ENCODE measurements at places on chromosomes 2 and 18.

GRCh38 chr18:37285825-37286224, 279.8 kb downstream of the CELF4 start:
- DNase-seq = no peak

DNA sequence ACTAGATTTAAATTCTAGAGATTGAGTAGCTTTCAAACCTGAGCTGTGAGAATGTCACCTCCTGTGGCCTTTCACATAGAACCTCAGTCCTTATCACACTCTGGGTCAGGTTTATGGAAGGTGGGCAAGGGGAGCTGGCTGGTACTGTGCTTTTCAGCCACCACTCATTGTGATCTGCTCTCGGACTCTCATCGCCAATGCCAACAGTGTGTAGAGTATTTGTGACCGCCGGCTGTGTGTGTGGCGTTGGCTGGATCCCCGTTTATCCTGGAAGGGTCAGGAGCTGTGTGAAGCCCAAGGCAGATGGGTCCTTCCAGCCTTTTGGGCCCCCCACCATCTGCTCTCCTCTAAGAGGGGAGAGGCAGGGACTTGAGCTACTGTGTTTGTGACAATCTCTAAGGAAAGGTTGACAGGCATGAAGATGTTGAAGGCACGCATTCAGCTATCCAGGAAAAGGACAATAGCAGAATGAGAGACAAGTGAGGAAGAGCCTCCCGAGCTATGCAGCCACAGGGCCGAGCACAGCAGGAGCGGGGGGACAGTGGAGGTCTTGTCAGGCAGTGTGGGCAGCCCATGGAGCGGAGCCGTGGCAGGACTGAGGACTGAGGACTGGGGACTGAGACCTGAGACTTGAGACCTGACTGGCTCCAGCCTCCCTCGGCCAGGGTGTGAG, 107.1 kb upstream of the TPO start:
- DNase-seq = no peak

GRCh38 chr2:178910005-178910404, 102.8 kb upstream of the TTN start:
- no peak for DNase-seq

GRCh38 chr2:24861500-24861899, 58.5 kb downstream of the ADCY3 start:
- DNase-seq = no peak

DNA sequence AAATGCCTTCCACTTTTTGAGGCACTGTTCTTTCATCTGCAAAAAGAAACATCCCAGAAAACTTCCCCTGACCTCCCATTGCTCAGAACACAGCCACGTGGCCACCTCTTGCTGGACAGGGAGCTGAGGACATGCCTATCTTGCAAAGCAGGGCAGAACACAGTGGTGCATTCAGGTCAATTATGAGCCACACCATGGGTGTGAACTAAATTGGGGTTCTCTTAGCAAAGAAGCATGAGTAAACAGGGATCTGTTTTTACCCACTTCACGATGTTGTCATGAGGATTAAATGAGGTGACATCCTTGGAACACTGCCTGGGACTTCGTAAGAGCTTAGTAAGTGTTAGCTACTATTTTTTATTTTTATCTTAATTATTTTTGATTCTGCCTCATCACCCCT, 25.1 kb downstream of the BMP10 start:
- DNase-seq = no peak

DNA sequence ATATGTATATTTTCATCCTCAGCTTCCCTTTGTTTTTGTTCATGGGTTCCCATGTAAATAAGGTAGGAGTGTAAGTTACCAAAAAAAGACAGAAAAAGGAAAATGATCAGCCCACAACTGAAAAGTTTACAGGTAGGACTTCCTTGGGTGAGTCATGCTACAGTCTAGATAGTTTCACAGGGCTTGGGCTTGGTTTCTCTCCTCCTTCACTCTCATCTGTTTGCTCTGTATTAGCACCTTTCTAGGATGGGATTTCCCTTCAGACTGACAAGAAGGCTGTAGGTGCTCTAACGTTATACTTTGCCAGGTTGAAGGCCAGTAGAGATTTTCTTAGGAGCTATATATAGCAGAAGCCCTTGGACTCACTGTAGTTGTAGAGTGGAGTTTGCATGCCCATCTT, 57.9 kb downstream of the FAM171B start:
- DNase-seq = no peak

- DNase-seq = no peak
These were observed 85.2 kb downstream of the MDH1 start for GRCh38 chr2:63673865-63674533.

DNA sequence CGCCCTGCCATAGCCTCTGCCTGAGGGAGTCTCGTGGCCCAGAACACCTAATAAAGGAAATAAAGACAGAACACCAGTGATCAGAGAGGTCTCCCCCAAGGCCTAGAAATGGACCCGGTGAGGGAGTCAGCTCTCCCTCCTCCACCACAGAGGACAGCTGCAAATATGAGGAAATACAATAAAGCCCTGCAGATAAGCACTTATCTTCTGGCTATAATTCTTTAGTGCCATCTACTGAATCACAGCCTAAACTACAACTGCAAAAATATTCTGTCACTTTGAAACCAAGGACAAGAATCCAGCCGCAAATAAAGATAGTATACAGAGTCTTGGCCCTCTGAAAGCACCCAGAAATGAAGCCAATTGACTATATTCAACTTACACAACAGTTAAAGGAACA, 42.4 kb upstream of the TACR1 start:
- DNase-seq = peak; percentile 10

- DNase-seq = no peak
These were observed 4.9 kb downstream of the KCNIP3 start for GRCh38 chr2:95301876-95302641.

DNA sequence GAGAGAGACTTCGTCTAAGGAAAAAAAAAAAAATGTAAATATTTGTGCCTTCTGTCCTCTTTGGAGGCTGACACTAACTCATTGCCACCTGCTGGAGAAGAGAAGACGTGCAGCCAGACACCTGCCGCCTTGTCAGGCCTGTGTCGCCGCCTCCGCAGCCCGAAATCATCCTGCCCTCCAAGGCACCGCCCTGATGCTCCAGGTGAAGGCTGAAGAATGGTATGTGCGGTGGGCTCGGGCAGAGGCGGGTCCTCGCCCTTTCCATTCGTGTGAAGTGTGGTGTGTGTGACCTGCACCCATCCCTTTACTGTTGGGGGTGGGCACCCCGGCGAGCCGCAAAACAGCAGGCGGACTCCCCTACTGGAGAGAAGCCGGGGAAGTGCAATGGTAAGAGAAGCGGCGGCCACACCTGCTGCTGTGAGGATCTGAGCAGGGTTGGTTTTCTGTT, 60.4 kb downstream of the FAM161A start:
- DNase-seq = peak; percentile 33

GRCh38 chr18:40046596-40046995, 1908.4 kb upstream of the PIK3C3 start:
- no peak for DNase-seq

GRCh38 chr2:170467568-170468422, 247.3 kb upstream of the SP5 start:
- peak; percentile 10 for DNase-seq

GRCh38 chr2:132873738-132874137, 203.7 kb upstream of the LYPD1 start:
- DNase-seq = no peak

GRCh38 chr2:23745726-23746105, 181.2 kb downstream of the ATAD2B start:
- DNase-seq = peak; percentile 76

DNA sequence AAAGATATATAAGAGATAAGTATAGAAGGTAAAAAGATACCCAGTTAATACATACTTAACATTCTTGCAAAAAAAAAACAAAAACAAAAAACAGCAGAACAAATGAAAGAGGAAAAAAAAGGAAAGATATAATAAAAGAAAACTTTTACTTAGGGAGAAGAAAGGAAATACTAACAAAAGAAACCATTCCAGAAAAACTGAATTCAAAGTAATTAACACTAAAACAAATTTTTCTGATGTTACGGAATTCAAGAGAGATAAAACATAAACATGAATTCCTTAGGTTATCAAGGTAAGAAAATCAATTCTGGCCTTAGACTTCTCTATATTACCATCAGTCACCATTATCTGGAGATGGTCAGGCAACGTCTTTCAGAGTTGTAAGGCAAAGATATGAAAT, 261.8 kb downstream of the ZEB2 start:
- DNase-seq = no peak

DNA sequence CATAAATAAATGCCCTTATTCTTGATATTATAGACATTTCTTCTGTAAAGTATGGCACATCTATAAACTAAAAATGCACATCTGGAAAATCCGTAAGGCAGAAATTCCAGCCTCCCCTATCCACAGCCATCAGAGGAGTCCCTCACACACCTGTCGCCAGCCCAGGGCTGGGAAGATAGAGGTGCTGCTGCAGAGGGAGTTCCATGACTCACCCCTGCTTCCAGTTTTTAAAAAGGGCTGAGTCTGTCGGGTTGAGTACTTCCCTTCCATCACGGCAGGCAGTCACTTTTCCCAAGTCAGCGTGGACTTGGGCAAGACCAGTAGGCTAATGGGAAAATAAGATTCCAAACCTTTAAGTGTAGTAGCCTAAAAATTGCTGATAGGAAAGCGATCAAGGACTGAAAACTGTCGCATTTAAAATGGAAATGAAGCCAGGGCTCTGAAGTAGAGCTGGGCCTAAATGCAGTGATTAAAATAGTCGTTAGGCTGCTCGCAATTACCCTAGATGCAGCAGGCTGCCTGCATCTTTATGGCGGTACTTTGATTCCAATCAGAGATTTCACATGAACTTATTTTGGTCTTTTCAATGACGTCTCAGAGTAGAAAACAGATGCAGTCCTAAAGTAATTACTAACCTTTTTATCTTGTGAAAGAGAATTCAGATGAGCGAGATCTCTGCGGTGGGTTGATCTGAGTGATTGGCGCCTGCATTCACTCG, 280.5 kb downstream of the AGAP1 start:
- DNase-seq = no peak

- DNase-seq = peak; percentile 50
These were observed 71.8 kb downstream of the RAPH1 start for GRCh38 chr2:203463266-203463678.

- DNase-seq = no peak
These were observed 28.6 kb downstream of the LRATD1 start for GRCh38 chr2:14661163-14661562.

- peak; percentile 58 for DNase-seq
These were observed 201.0 kb downstream of the MBD2 start for GRCh38 chr18:54023471-54023870.
